T-helper 17 cell (primary cell): ENCODE measurements at places on chromosomes 11 and 22. TPM values are rescaled to one million over a fixed set of nuclear protein-coding genes. Genes with fewer than 3 reads are reported as not detected.

The CCDC15 gene
- total RNA-seq = 0.91 TPM

- H3K4me1 ChIP-seq = peaks cover 16% of the 10 kb centered on the region
- no peak overlapping the region for H3K27ac ChIP-seq
- peaks cover 5% of the 10 kb centered on the region for H3K27me3 ChIP-seq
- DNase-seq = no peak
These were observed 5.6 kb downstream of the NRGN start for GRCh38 chr11:124745270-124745834.

- H3K36me3 ChIP-seq = peaks cover 3% of the 10 kb centered on the region
- peaks cover 21% of the 10 kb centered on the region for H3K27me3 ChIP-seq
- DNase-seq = no peak
- H3K4me3 ChIP-seq = peak overlapping the region; percentile 78
- H3K27ac ChIP-seq = peak overlapping the region; percentile 70
These were observed 6.0 kb downstream of the FREY1 start for GRCh38 chr11:45900916-45901617.

DNA sequence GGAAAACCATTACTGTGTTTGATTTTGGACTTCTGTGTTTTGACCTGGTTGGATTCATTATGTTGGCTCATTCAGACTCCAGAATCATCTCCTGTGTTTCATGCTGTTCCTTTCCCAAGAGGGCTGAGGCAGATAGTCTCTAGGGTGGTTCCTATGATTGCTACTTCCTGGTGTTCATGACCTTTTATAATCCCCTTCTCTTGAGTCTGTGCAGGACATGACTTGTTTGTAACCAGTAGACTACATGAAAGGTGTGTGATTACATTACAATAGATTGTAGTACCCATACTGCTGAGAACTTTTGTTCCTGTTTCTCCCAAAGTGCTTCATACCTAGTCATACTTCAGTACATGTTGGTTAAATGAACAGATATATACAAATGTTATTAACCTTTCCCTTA lies 700.6 kb downstream of the METTL15 start:
- no peaks in the 10 kb centered on the region for H3K4me1 ChIP-seq
- H3K27ac ChIP-seq = no peak overlapping the region
- no peaks in the 10 kb centered on the region for H3K36me3 ChIP-seq
- DNase-seq = no peak

- peaks cover 13% of the 10 kb centered on the region for H3K27me3 ChIP-seq
- no peak overlapping the region for H3K4me3 ChIP-seq
- DNase-seq = no peak
- no peak overlapping the region for H3K27ac ChIP-seq
- H3K36me3 ChIP-seq = peaks cover 4% of the 10 kb centered on the region
These were observed 41.4 kb upstream of the CLDN5 start for GRCh38 chr22:19565382-19566278.
